Activated T-helper 9 cell treated with anti-CD3 and anti-CD28 coated beads, Interleukin-2, amount 50 U/mL, for 16 hours (primary cell): ENCODE measurements at places on chromosomes 1 and 21.

- no peak for DNase-seq
These were observed 41.7 kb downstream of the PTGFRN start for GRCh38 chr1:116951200-116951935.

DNA sequence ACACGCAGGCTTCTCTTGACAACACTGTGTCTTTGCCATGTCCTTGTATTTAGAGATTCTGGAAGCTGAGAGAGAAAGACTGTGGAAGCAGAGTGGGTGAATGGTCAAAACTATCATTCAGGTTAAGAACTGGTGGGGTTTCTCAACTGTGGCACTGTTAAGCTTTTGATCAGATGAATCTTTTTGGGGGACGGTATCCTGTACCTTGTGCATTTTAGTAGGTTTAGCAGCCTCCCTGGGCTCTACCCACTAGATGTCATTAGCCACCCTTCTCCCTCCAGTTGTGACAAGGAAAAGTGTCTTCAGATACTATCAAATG lies 39.4 kb downstream of the ATP1A1 start:
- DNase-seq, result no peak

DNA sequence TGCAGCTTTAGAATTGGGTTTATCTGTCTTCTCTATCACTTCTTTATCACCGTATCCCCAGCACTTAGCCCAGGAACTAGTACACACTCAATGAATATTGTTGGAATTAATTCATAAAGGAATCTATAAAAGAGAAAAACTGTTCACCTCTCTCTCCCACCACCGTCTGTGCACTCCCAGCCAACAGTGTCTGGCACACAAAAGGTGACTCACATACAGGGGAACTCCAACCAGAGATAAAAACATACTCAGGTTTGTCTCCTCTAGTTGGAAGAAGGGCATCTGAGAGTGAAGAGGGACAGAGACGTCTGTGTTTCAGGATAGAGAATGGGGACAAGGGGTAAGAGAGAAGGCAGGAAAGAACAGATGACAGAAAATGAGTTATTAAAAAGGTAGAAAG lies 10.0 kb downstream of the ITLN1 start:
- DNase-seq, result no peak

- no peak for DNase-seq
These were observed 7.0 kb upstream of the CD58 start for GRCh38 chr1:116577759-116578314.
